Omental fat pad (tissue), 4 donors: ENCODE measurements at places on chromosomes 5 and 9.

GRCh38 chr9:93595461-93595860 is 19.1 kb downstream of the PHF2 start:
- DNase-seq: no peak

DNA sequence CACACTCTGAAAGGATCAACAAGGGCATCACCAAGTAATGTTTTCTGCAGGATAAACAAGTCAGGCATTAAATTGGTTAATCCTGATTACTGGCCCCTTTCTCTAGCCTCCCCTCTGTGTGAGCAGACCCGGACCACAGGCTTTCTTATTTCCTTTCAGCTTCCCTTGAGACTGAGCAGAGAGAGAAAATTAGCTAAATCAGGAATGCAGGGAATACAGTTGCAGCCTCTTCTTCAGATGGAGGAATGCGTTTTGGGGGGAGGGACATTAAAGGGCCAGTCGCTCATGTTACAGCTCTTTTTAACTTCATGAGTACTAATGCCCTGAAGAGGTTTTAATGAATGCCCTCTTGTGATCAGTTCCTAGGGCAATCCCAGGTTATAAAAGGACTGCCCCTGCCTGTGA is 19.8 kb downstream of the PCDHAC2 start:
- no peak for DNase-seq

DNA sequence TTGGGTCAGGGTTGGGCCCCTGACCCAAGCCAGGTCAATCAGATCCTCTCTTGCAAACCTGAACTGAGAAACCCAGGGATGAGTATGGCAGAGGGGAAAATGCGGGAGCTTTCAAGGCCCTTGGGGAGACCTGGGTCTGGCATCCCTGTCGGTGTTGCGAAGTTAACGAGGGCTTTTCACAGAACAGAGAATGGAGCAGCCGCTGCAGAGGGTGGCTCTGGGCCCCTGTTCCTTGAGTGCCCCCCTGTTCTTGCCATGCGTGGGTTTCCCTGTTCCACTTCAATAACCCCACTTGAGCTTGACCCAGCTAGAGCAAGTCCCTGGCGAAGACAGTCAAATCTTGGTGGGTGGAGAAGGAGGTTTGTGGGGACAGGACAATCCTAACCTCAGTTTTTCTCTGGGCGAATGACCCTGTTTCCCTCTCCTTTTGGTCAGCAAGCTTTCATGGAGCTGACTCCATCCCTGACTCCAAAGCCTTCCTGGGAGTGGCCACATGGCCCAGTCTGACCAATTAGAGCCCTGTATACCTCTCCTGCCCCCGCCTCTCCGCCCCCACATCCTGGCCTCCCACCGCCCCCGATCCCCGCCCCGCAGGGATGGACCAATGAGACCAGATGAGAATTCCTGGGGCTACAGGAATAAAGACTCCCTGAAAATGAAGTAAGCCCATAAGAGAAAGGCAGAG is 2.9 kb upstream of the VDAC1 start:
- no peak for DNase-seq

- no peak for DNase-seq
Observed at GRCh38 chr5:166117072-166118066, 2174.1 kb upstream of the WWC1 start.

DNA sequence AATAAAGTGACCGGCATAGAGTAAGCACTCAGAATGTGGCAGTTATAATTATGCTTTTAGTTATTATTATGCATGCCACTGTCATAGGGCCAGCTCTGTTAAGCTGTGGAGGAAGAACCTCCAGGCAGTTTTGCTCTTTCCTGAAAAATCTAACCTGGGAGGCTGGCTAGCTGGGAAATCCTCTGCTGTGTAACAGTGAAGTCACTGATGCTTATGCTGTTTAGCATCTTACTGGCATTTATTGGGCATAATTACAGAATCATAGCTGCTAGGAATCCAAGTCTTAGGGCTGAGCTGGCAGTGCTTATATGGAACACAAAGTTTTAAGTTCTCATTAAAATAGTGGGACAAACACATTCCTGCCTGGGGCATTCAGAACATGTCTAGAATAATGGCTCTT is 5.5 kb upstream of the GSN start:
- DNase-seq: no peak

DNA sequence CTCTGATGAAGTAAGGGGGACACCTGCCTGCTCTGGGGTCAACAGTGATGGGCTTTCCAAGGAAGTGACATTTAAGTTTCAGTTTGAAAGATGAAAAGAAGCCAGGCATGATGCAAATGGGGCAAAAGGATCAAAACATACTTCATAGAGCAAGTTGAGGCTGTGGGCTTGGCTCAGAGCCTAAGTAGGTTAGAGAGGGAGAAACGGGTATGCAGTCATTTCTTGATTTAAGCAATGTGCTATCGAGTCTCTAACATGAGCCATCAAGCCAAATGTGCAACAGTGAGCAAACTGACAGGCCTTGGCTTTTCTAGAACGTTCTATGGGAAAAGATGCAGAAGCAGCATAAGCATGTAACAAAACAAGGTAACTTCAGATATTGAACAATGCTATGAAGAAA is 80.6 kb downstream of the ADRB2 start:
- no peak for DNase-seq

DNA sequence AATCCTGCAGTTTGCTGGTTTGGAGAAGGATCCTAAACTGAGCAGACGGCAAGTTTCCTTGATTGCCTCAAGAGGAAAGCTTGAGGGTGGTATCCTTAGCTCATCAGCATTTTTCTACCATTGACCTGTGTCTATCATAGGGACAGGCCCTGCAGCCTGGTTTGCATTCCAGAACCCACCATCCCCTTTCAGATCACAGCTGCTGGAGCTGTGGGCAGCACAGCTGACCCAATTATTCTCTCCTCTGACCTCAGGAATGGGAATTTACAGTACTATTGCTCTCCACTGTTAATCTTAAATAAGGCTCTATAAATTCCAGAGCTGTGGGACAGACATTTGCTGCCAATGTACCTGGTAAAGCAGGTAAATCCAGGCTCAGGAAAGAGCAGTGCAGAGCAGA is 163.0 kb downstream of the SPOCK1 start:
- no peak for DNase-seq
